ENCODE measurements at places on chromosomes 6 and 20. TPM values are rescaled to one million over a fixed set of nuclear protein-coding genes. Genes with fewer than 3 reads are reported as not detected.

LRP11 gene
- 34.0 TPM for polyA plus RNA-seq

EFCAB8 gene
- polyA plus RNA-seq: 0.04 TPM

ME1 gene
- polyA plus RNA-seq: 2.1 TPM

RGS19 gene
- polyA plus RNA-seq: 4.5 TPM
